Temporal lobe (tissue), 4 donors: ENCODE measurements at places on chromosomes 1 and 21. TPM values are rescaled to one million over a fixed set of nuclear protein-coding genes. Genes with fewer than 3 reads are reported as not detected.

DCST1 gene
- 0.25 TPM for total RNA-seq

CDC7 gene
- total RNA-seq = 20.4 TPM

EPHX1 gene
- total RNA-seq = 11.1 TPM

COL6A1 gene
- 50.9 TPM for total RNA-seq

PADI6 gene
- total RNA-seq = not detected

CBR3 gene
- 0.98 TPM for total RNA-seq

NR1I3 gene
- total RNA-seq = under 0.01 TPM

KDF1 gene
- total RNA-seq = not detected

CFH gene
- total RNA-seq = 16.0 TPM

SH3D21 gene
- total RNA-seq = 1.7 TPM

CGN gene
- total RNA-seq = 1.7 TPM

PCP4L1 gene
- 3.0 TPM for total RNA-seq

LPAR3 gene
- 0.74 TPM for total RNA-seq

CLCA1 gene
- not detected for total RNA-seq

MTFR1L gene
- 31.2 TPM for total RNA-seq

DVL1 gene
- 43.3 TPM for total RNA-seq

SIK1 gene
- 5.9 TPM for total RNA-seq

PROK1 gene
- total RNA-seq = under 0.01 TPM

LZIC gene
- 56.1 TPM for total RNA-seq

SUSD4 gene
- 9.8 TPM for total RNA-seq

TMEM125 gene
- 0.49 TPM for total RNA-seq

VSIG8 gene
- not detected for total RNA-seq

ANGEL2 gene
- total RNA-seq = 47.9 TPM

C1orf232 gene
- total RNA-seq = not detected

SEC16B gene
- 2.5 TPM for total RNA-seq

BRDT gene
- not detected for total RNA-seq

CELA3A gene
- total RNA-seq = not detected

ACTA1 gene
- 1.5 TPM for total RNA-seq

C4BPB gene
- not detected for total RNA-seq

TLCD4 gene
- 9.1 TPM for total RNA-seq

UBL4B gene
- 0.25 TPM for total RNA-seq

OR13G1 gene
- not detected for total RNA-seq

RHD gene
- total RNA-seq = 0.25 TPM

RASSF5 gene
- total RNA-seq = 0.98 TPM

DENND2D gene
- 0.49 TPM for total RNA-seq

HCRTR1 gene
- 3.2 TPM for total RNA-seq

PTPRU gene
- total RNA-seq = 29.7 TPM

AGMAT gene
- total RNA-seq = 0.25 TPM

SYT2 gene
- total RNA-seq = 0.98 TPM

RPE65 gene
- under 0.01 TPM for total RNA-seq

RAVER2 gene
- total RNA-seq = 11.8 TPM

L1TD1 gene
- total RNA-seq = under 0.01 TPM

GJA5 gene
- total RNA-seq = 0.98 TPM
